Vagina (tissue), 2 donors: ENCODE measurements at places on chromosomes 5 and 9. TPM values are rescaled to one million over a fixed set of nuclear protein-coding genes. Genes with fewer than 3 reads are reported as not detected.

DNA sequence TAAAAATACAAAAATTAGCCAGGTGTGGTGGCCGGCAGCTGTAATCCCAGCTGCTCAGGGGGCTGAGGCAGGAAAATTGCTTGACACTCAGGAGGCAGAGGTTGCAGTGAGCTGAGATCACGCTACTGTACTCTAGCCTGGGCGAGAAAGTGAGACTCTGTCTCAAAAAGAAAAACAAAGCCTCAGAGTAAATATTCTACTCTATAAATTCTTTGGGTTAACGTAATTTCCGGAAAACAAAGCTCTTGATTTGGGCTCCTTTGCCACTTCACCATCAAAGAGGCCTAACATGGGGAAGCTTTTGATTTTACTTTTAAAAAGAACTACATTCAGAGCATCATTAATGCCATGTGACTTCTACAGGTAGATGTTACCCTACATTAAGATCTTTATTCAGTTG is 103.1 kb downstream of the SERINC5 start:
- no peak for DNase-seq

NR4A3 gene
- 23.3 TPM for total RNA-seq

- no peak for DNase-seq
Observed at GRCh38 chr5:134642931-134643530, 5.6 kb upstream of the SEC24A start.

DNA sequence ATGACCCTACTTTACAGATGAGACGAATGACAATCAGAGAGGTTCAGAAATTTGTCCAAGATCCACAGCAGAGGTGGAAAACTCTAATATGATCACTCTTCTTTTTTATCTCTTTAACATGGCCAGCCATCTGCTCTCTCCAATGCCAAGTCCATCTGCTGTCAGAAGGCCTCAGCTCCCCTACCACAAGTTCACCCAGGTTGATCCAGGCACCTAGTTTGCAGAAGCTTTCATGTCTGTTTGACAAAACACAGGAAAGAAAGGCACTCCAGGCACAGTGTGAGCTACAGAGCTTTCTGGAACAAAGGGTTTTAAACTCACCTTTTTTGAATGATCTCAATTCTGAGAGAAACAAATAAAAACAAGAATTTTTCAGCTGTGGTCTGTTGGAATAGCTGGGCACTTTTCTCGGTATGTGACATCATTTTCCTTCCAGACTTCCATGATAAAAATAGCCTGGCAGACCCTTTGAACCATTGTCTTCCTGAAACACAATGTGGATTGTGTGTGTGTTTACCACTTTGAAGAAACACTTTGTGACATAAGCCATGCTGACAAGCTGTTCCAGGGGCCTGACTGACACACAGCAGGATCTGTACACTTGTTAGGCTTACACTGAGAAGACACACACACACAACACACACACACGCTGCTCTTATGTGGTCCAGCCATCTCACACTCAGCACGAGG is 214.3 kb downstream of the AGTPBP1 start:
- no peak for DNase-seq

C5orf52 gene
- total RNA-seq, result not detected

DNA sequence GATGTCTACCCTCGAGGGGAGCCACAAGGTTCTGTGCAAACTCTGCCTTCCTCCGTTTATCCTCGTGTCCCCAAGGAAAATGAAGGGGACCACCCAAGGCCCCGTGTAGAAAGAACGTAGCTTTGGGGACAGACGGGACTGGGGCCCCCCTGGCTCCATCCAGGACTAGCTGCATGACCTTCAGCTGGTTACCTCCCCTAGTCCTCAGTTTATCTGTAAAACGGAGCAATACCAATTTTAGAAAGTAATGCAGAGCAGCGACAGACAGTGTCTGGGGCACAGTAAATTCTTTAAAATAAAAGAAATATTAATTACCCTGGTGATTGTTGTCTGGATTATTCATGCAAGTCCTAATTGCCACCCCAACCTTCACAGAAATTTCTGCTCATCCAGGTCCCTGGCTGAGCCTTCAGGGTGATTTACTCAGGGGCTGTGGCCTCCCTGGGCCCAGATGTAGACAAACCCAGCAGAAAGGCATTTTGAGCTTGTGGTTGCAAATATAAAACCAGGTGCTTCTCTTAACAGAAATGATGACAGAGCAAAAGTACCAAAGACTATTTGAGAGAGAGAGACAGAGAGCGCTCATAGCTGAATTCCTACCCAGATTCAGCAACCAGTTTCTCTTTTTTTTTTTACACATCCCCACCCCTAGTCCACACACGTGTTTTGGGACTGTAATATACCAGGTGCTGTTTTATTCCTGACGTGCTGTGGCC is 155.1 kb upstream of the SMIM23 start:
- no peak for DNase-seq

DNA sequence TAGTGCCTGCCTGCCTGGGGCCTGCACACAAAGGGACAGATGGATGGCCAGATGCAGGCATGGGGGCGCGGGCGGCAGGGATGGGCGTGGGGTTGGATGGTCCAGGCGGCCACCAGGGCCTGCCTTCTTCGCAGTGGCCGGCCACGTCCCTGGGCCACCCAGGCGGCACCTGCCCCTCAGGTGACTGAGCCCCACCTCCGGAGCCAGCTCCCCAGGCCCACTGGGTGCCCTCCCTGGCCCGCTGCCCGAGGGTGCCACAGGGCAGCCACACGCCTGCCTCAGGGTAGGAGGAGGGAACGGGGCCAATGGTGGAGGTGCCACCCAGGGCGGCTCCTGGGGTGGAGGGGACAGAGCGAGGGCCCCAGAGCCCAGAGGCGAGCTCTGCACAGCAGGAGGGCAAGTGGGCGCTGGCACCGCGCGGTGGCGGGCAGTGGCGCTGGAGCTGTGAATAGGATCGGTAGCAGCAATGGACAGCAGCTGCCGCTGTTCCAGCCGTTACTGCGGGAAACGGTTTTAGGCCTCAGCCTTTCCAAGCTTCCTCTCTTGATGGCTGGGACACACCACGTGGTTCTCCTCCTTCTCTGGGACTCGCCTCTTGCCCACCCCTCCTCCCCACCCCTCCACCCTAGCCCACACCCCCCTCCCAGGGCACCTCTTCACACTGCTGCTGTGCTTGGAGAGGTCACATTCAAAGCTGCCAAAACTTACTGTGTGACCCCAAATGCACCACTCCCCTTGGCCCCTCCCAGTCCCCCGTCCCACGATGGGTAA is 19.1 kb downstream of the LHX3 start:
- no peak for DNase-seq

ZNF462 gene
- total RNA-seq, result 28.5 TPM

DNA sequence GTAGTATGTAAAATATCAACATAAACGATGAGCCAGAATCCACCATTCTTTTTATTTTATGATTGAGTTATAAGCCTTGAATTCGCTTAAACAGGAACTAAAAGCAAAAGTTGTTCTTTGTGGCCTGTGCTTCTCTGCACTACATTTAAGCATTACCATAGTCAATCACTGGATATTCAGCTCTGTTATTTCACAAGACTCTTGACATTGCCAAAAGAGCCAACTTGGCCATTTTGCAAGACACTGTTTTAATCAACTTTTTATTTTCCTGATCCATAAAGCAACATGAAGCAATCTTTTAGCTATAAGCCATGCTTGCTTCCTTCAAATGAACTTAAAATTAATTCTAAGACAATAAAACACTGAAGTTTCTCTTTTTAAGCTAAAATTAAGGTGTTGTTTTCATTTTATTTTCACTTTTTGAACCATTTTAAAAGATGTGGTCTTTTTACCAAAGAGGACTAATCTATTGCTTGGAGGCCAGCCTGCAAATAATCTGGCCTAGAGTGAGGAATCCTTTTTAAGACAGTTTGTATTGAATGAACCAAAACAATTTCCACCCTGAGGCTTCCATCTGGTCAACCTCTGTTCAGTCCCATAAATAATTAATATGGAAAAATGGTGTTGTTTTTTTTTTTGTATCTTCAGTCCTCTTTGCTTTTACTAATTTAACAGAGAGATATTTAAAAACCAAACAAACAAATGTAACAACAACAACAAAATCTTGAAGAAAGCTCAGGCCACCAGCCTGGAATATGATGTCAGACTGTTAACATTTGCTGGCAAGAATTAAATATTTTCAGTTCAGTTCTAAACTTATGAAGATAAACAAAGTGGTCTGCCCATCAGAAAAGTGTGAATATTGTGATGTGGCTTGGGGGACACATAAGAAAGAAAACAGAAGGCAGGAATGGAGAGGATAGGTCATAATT is 274.4 kb downstream of the MARCHF11 start:
- DNase-seq, result no peak

DNA sequence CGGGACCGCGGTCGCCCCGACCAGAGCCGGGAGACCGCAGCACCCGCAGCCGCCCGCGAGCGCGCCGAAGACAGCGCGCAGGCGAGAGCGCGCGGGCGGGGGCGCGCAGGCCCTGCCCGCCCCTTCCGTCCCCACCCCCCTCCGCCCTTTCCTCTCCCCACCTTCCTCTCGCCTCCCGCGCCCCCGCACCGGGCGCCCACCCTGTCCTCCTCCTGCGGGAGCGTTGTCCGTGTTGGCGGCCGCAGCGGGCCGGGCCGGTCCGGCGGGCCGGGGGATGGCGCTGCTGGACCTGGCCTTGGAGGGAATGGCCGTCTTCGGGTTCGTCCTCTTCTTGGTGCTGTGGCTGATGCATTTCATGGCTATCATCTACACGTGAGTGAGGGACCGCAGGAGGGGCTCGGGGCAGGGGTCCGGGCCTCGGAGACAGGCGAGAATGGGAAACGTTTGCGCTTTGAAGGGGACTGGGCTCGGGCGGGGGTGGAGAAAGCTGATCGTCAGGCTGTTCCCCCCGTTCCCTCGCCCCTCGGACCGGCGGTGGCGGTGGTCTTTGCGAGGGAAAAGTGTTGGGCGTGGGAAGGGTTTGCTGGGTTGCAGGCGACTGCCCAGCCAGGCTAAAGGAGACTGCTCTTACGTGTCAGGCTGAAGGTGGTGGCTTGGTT is 457 bp downstream of the UGCG start:
- DNase-seq, result no peak

- DNase-seq, result no peak
Observed at GRCh38 chr5:71830681-71831539, 111.8 kb downstream of the CARTPT start.

DNA sequence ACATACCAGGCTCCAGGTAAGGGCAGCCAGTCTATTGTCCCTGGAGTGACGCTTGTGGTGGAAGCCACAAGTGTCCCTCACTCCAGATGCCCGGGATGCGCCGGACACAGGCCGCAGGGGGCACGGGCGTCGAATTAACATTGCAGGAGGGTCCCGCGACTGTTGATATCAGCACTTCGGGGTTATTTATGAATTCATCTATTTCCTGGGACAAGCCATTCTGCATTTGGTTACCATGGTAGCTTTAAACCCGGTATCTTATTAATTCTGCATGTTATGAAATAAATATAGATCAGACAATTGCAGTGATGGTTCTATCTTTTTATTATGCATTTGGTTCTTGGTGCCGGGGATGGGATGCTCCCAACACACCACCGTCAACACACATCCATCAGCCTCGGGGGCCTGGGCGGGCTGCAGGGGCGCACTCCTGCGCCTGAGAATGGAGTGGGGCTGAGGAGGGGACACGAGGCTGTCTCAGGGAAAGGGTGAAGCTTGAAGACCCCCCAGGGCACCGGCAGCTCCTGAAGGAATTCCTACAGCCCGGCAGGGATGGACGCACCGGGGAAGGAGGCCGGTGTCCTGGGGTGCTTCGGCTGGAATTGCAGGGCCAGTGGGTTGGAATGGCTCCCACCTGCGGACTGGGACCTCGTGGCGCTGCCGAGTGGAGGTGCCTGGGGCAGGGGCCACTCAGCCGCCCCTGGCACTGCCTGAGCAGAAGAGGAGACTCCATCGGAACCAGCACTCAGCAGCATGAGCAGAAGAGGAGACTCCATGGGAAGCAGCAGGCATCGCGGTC is 17.7 kb upstream of the TMEM250 start:
- DNase-seq, result no peak

GRCh38 chr9:105968811-105969466 is 274.6 kb downstream of the TMEM38B start:
- DNase-seq, result no peak

- DNase-seq, result no peak
Observed at GRCh38 chr9:91664663-91665062, 241.0 kb upstream of the NFIL3 start.

- DNase-seq, result no peak
Observed at GRCh38 chr9:135222881-135223760, 135.7 kb downstream of the OLFM1 start.

- no peak for DNase-seq
Observed at GRCh38 chr9:136012651-136013050, 51.5 kb upstream of the UBAC1 start.

DNA sequence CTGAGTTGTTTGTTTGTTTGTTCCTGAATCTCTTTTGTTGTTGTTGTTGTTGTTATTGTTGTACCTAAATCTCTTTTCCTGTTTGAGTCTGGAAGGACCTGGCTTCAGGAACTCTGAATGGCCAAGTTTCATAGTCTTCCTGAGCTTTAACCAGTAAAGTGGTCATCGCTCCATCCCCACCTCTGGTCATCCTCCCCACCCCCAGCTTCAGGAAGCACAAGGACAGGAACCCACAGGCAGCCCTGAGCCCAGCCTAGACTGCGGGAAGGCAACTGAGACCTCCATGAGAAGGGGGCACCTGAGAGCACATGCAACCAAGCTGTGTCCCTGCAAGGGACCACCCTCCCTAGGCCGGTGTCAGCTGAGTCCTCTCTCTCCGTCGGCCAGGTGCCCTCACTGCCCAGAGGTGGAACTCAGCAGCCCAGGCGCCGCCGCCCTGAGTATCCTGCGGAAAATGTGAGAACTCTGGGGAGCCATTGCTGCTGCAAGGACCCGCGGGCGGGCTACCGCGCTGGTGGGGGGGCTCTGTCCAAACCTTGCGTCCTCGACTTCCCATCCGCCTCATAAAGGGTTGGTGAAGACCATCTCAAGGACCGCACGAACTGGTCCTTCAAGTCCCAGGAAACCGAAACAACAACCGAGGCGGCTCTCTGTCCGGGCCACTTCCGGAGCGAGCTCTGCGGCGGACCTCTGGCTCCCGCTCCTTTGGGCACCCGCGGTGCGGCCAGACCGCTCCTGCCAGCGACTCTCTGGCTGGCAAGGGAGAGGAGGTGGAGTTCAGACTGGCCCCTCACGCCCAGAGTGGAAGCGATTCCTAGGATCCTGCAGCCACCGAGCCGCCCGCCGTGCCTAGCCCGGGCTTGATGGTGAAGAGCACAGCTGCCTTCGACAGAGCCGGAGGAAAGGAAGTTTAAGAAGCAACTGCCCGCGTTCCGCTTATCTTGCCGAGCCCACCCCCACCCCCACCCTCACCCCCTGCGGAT is 4.2 kb downstream of the BARX1 start:
- DNase-seq, result no peak

- DNase-seq, result no peak
Observed at GRCh38 chr5:111469293-111469896, 42.9 kb downstream of the STARD4 start.

- no peak for DNase-seq
Observed at GRCh38 chr9:72527801-72528195, 6.4 kb downstream of the TMC1 start.

NPR2 gene
- 17.2 TPM for total RNA-seq

DNA sequence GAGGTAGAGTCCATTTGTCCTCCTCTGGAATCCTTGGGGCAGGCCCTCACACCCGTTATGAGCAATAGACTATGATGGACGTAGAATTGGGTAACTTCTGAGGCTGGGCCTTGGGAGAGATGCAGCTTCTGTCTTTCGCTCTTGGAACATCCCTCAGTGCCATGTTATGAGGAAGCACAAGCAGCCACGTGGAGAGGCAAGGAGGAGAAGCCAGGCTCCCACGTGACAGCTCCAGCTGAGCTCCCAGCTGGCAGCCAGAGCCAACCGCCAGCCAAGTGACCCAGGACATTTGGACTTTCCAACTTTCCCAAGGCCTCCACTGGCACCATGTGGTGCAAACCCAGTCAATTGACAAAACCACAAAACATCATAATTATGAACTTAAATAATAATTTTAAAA is 43.0 kb upstream of the BOD1 start:
- peak; percentile 65 for DNase-seq

ACOT12 gene
- total RNA-seq, result not detected

- DNase-seq, result no peak
Observed at GRCh38 chr9:12963537-12963936, 188.7 kb downstream of the LURAP1L start.
